ENCODE measurements at places on chromosomes 11 and 22.

- DNase-seq = no peak
These were observed 1487.9 kb downstream of the TBC1D22A start for GRCh38 chr22:48250286-48250895.

DNA sequence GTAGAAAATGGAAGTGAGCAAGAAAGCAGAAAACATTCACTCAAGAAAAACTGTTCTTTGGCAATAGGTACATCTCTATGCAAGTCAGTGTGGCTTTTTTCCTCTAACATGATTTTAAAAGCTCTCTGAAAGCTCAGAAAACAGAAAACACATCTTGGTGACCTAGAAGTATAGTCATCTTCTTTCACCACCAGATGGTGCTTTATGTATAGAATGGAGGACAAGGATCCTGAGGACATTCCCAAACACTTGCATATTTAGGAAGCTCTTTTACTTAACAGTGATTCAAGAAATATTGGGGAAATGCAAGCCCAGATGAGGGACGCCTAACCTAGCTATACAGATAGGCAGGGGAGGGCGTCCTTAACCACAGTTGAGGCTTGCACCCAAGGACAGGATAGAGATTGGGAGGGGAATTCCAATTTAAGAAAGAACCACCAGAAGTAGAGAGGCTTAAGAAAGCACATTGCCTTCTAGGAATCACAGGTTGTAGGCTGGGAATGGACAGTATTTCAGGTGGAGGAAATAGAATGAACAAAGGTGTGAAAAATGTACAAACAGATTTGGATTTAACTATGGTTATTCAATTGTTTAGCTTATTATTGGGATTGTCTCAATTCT is 13.8 kb upstream of the CCDC81 start:
- no peak for DNase-seq

- DNase-seq = no peak
These were observed 47.5 kb upstream of the SCUBE2 start for GRCh38 chr11:9138612-9139579.

- DNase-seq = no peak
These were observed 14.6 kb downstream of the PLXNB2 start for GRCh38 chr22:50292643-50293440.

- no peak for DNase-seq
These were observed 47.3 kb downstream of the PPP2R1B start for GRCh38 chr11:111718859-111719258.

GRCh38 chr11:8262552-8263108 is 1.0 kb downstream of the LMO1 start:
- DNase-seq = peak; percentile 42

DNA sequence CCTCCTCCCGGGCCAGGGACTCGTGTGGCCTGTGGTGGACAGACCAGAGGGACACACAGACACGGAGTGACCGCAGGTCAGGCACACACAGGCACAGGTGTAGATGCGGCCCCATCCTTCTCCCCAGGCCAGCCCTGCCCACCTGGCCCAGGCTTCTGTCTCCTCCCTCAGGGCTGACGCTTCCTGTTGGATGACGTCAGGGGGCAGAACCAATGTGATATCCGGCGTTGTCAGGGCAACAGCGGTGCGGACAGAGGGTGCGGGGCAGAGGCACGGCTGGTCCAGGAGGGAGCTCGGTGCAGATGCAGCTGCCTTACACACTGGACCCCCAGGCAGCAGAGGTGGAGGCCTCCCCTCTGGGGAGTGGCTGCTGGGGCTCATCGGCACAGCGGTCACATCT is 2.9 kb upstream of the TUBGCP6 start:
- DNase-seq = peak; percentile 56

DNA sequence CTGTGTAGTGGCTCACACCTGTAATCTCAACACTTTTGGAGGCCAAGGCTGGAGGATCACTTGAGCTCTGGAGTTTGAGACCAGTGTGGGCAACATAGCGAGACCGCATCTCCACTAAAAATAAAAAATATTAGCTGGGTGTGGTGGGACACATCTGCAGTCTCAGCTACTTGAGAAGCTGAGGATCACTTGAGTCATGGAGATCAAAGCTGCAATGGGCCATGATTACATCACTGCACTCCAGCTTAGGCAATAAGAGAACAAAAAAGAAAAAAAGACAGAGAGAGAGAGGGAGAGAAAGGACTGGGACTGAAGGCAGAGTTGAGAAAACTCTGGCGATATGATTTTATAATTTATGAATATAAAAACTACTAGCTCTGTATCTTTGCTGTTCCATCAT is 473.1 kb downstream of the LRRC4C start:
- DNase-seq = no peak

All from testis (tissue), 5 donors.